CD4-positive, alpha-beta T cell treated with Interleukin-15 for 4 hours (primary cell): ENCODE measurements at places on chromosomes 12 and 14.

GRCh38 chr14:94103554-94104150 is 6.9 kb upstream of the IFI27 start:
- no peak for DNase-seq

DNA sequence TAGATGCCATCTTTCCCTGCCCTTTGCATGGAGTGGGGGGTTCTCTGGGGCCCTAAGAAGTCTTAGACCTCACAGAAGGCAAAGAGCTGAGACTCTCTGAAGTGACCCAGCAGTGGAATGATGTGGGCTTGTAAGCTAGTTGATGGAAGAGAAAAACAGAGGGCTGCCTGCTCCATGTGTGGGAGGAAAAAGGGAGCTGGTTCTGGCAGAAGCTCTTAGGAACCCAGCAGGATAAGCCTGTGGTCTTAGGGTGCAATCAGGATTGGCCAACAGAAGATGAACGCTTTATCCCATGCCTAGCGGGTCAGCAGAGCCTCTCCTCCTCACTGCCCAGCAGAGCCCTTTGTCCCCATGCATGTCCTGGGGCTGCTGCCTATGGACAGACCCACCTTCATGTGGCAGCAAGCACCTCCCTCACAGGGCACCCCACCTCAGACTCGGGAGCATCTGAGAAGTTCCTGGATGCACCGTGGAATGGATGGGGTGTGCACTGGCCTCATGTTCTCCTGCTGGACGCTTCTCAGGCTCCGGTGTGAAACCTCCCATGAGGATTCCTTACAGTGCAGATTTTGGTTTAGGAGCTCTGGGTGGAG is 152.7 kb downstream of the ADGRD1 start:
- DNase-seq = no peak

DNA sequence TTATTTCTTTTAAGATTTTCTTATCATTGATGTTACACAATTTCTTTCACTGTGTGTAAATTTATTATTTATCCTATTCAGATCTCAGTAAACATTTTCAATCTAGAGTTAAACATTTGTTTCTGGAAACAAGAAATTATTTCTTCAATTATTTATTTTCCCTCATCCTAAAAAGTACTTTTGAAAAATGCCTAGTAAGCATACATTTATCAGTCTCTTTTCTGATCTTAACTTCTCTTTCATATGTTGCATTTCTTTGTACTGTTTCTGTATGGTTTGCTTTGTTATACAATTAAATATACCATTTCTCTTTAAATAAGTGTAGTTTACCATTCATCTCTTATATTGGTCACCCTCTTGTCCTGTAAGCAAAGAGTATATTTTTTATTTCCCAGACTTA is 263.2 kb downstream of the C12orf50 start:
- DNase-seq = no peak

DNA sequence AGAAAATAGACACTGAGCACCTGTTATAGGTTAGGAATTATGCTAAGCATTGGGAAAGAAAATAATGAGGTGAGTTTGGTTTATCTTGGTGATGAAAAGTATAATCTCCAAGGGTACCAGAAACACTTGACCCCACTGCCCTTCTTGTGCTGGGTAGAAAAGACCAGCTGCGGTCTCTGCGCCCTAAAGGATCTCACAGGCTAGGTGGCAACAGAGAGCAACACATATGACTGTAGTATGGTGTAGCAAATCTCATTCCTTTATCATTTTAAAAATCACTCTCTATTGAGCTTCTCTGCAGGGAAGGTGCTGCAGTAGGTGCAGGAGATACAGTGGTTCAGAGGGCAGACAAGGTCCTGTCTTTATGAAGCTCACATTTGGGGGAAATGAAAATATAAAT is 26.1 kb downstream of the NRXN3 start:
- no peak for DNase-seq

- DNase-seq = no peak
Observed at GRCh38 chr12:12510551-12510950, 52.1 kb downstream of the DUSP16 start.

DNA sequence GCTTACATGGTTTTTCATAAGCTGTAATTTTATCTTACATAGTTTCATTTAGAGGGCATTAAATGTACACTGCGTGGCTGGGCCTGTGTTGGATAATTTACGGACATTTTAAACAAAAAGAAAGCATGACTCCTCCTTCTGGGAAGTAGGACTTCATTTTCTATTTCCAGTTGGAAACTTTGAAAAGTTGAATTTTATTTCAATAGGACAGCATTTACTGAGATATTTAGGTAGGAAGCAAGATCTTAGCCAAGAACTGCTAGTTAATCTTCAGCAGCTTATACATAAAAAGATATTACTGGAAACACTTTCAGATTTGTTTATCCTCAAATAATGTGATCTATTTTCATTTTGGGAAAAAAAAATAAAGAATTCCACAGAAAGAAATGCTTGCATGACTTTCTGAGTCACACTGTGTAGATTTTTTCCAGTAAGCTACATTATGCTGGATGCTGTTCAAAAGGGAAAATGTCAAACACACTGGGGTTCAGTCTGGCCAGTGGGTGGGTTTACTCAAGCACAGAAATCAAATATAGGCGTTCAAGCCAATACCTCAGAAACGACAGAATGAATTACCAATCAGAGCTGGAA is 239.4 kb upstream of the KRR1 start:
- no peak for DNase-seq

GRCh38 chr12:6961695-6962284 is 8.7 kb downstream of the PHB2 start:
- no peak for DNase-seq

GRCh38 chr12:71551529-71551928 is 111.9 kb downstream of the LGR5 start:
- no peak for DNase-seq

DNA sequence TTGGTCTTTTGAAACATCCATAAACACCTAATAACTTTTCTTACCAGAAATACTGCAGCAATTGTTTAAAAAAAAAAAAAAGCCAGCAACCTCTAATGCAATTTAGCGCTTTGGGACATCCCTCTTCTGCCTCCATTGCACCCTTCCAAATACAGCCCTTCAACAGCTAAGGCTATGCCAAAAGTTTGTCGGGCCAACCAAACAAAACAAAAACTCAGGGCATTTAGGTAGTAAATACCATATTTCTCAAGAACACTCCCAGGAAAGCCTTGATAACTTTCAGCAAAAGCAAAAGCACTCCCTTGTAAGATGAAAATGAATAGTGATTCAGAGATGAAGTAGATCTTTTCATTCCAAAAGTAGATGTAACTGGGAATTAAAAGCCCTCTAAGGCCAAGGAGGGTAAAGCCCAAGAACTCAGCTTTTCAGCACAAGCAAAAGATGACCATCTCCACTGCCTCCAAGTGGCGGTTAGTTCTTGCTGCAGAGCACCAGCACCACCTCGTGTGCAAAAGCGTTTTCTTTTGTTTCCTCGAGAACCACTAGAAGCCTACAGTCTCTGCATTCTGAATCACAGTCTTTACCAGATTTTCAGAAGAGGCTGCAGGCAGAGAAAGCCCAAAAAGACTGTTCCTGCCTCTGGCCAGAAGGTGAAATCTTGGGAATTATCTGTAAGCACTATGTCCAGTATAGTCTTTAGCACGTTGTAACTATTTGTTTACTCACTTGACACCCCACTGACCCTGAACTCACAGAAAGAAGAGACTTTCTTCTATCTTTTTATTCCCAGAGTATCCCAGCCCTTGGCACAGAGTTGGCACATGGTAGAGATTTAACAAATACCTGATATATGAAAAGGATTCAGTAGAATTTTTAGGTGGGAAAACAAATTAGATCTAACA is 53.1 kb downstream of the SIX6 start:
- no peak for DNase-seq

GRCh38 chr14:72920008-72920407 is 6.3 kb upstream of the DCAF4 start:
- no peak for DNase-seq

DNA sequence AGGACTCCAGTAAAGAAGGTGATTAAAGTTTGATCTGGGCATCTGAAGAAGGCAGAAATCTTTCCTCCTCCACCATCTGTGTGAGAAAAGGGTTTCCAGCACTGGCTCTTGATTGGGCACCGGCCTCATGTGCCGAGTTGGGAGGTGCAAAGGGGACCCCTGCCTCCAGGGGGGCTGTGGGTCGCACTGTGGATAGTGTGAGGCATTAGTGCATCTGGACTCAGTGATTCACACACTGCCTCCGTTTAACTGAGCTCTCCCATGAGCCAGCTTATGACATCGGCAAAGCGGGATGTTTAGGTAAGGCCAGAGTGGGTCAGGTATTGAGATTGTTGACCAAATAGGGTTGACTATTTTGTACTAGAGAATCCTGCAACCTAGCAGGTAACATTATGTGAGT is 8.9 kb downstream of the C1S start:
- DNase-seq = no peak

DNA sequence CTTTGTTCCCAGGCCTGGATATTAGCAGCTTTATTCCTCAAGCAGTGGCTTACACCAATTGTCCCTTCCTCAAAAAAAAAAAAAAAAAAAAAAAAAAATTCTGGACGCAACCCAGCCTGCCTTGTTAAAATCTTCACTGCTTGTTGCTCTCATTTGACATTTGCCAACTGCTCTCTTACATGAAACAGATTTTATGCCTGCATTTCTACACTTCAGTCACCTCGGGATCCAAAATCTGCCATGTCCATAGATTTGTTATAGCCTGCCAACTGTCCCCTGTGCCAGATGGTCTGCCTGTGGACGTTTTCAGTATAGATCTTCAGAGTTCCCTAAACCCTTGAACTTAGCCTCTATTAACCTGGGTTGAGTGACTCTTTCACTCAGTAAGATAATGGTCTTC is 651.5 kb downstream of the FSCB start:
- no peak for DNase-seq

DNA sequence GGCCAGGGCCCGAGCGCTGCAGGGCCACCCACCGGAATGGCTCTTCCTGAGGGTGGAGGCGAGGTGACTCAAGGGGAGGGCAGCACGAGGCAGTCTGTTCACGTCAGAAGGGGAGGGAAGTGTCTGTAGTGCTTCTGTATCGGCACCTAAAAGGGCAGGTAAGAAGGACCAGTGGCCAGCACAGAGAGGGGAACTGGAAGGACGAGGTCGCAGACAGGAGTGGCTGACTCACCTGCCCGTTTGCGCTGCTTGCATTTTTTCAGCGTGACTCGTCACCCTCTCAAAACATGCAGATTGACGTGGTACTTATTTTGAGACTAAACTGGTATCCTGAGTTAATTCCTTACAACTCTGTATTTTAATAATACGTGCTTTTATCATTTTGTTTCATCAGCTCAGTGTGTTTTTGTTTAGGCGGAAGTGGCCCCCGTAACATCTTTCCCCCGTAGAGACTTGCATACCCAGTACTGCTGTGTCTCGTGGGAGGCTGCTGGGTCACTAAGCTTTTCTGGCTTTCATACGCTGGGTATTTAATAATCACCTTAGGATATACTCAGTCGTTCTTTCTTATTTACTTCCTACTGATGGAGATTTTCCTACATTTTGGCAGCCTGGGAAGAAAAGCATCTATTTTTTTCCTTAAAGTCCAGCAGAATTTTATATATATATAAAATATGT is 26.4 kb downstream of the SFSWAP start:
- DNase-seq = no peak

DNA sequence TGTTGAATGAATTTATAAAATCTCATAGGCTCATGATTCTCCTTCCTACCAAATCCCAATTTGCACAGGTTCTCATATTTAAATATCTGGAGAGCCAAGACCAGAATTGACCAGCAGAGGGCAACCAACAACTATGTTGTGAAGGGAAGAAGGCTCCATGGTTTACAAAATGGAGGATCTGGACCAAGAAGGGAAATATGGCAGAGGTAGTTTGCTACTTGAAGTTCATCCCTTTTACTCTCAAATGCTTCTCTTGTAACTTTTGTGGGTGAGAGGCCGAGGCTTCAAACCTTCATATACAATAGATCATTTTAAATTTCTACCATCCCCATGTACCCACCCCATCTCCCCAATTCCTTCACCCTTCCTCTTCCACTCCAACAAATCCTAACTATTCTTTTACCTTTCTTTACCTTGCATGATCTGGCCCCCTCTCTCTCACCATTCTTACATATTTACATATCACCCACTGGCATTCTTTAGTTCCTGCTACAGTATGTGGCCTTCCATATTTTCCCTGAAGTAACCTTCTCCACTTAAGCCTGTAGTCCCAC is 3.8 kb upstream of the SMARCC2 start:
- peak; percentile 84 for DNase-seq

DNA sequence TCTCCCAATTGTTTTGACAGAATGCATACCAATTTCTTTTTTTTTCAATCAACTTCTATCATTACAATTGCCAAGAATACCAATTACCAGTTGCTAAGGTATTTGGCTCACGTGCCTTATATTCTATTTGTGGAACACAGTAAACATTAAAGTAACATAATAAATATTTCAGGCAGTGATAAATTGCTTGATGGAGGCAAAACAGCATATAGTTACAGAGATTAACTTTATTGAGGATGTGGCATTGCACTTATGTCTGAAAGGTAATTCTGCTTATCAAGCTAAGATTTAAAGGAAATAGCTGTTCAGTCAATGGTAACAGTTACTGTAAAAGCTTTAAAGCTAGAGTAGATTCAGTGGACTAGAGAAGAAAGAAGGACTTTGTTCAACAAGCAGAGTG is 1107.8 kb downstream of the FSCB start:
- no peak for DNase-seq

GRCh38 chr14:57057803-57058202 is 210.9 kb downstream of the EXOC5 start:
- DNase-seq = no peak

DNA sequence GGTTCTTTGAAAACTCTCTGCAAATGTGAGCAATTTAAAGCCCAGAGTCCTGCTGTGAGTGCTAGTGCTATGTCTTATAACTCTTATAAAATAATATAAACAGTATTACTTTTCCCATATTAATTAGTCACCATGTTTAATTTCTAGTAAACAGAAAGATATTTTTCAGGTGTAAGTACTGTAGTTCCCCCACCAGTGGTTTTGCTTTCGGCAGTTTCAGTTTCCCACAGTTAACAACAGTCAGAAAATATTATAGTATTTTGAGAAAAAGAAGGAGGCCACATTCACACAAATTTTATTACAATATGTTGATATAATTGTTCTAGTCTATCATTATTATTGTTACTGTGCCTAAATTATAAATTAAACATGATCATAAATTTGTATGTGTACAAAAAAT is 800.5 kb downstream of the LRFN5 start:
- DNase-seq = no peak

GRCh38 chr12:24820872-24821271 is 128.0 kb downstream of the BCAT1 start:
- DNase-seq = no peak

- DNase-seq = no peak
Observed at GRCh38 chr12:95215949-95216348, 1.3 kb downstream of the FGD6 start.
